Pancreas (tissue), 10 donors: ENCODE measurements at places on chromosomes 16 and 17. TPM values are rescaled to one million over a fixed set of nuclear protein-coding genes. Genes with fewer than 3 reads are reported as not detected.

GRCh38 chr16:11557801-11558200 is 28.9 kb downstream of the LITAF start:
- DNase-seq, result no peak

DNA sequence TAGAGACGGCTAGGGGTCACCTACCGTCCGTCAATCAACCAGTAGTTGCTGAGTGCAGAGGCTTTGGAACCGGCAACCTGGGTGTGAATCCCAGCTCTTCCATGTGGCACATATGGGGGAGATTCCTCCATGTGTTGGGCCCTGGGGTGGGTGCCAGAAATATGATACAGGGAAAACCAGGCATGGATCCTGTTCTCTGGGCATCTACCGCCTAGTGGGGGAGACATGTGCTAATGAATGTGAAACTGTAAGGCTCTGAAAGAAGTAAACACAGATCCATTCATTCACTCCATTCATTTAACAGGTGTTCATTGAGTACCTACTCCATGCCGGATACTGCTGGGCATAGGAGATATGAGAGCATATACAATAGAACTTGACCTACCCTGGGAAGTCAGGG is 39.5 kb upstream of the SDK2 start:
- DNase-seq, result no peak

GRCh38 chr16:9203956-9204355 is 112.5 kb downstream of the HAPSTR1 start:
- DNase-seq, result no peak

DNA sequence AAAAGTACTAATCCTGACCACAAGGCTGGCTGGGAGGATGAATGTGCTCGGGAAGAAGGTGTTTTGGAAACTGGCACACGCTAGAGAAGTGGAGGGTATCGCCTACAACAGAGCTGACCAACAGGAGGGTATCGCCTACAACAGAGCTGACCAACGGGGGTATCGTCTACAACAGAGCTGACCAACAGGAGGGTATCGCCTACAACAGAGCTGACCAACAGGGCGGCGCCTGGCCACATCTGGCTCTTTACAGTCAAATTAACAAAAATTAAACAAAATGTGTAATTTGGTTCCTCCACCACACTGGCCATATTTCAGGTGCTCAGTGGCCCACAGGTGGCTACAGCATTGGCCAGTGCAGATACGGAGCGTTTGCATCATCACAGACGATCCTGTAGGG is 153.5 kb downstream of the CMIP start:
- no peak for DNase-seq

DNA sequence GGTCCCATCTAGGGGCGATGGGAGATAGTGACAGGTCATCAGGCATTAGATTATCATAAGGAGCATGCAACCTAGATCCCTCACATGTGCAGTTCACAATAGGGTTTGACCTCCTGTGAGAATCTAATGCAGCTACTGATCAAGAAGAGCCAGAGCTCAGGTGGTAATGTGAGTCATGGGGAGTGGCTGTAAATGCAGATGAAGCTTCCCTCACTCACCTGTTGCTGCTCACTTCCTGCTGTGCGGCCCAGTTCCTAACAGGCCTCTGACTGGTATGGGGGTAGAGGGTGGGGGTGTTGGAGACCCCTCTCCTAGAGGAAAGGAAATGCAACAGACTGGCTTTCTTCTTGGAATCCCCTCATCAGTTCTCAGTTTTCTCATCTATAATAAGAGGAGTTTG is 131.4 kb downstream of the CA10 start:
- no peak for DNase-seq

DNA sequence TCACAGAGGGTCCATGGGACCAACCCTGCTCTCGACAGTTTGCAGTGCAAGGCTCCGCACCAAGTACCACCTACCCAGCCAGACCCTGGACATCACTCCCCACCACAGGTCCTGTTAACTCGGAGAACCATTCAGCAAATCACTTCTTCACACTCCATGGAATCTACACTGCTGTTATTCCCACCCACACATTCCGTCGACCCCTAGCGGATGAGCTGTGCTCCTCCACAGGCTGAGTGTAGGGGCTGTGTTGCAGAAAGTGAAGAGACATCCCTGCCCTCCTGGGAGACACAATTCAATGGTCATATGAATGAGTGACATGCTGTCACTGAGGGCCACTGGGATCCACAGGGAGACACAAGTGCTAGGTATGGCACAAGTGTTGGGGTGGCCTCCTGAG is 27.5 kb downstream of the MPG start:
- no peak for DNase-seq

The CCL13 gene
- not detected for total RNA-seq

The ZNF624 gene
- total RNA-seq, result 1.0 TPM
